Activated CD4-positive, CD25-positive, alpha-beta regulatory T cell treated with anti-CD3 and anti-CD28 coated beads, Interleukin-2, amount 50 U/mL, for 24 hours (primary cell): ENCODE measurements at places on chromosomes 12 and 14.

DNA sequence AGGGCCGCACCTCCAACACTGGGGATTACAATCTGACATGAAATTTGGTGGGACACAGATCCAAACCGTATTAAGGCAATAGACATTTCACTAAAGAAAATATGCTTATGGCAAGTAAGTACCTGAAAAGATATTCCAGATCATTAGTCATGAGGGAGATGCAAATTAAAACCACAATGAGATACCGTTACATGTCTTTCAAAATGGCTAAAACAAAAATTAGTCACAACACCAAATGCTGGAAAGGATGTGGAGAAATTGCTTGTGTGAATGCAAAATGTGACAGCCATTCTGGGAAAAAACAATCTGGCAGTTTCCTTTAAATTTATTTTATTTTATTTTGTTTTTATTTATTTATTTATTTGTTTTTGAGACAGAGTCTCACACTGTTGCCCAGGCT lies 82.3 kb upstream of the PTGDR start:
- ATAC-seq: no peak

DNA sequence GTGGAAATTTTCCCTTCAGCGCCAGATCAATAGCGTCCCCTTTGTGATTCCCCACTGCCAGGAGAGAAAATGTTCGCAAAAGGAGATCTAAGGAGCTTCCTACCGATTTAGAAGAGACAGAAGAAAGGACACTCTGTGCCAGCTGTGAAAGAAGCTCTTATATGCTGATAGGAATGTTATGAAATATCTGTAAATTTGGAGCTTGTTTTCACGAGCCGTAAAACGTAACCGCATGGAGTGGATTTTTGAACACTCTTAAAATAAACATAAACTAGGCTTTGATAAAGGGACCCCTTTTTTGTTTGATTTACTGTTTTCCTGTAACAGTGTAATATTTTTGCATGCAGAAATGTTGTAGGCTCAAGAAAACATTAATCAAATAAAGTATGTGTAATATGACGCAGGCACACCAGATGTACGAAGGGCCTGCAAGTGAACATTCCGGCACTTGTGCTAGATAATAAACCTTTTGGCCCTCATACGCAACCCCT lies 346.8 kb downstream of the ETNK1 start:
- no peak for ATAC-seq

DNA sequence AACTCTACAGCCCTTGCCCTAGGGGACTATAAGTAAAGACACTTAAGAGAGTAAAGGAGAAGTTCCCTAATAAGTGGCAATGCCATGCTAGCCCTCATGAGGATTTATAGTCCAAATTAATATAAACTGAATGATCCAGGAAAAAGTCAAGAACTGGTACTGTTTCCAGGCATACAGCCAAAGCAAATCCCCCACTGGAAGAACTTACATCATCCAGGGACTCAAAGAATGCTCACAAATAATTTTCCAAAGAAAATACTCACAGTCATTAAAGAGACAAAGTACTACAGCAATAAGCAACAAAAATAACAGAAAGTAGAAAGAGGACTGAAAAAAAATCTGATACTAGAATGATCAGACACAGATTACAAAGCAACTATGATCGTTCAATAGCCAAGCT lies 79.7 kb upstream of the RAP1B start:
- no peak for ATAC-seq

DNA sequence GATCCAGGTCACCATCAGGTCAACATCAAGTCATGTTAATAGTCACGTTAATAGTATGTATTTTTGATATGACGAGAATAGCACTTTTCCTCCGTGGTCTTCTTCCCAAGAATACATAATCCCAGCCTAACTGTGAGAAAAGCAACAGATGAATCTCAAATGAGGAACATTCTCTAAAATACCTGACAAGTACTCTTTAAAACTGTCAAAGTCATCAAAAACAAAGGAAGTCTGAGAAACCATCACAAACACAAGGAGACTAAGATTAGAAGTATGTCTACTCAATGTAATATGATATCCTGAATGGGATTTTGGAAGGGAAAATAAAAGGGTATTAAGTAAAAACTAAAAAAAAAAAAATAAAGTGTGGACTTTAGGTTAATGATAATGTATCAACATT lies 36.8 kb upstream of the GLIPR1 start:
- ATAC-seq: no peak

DNA sequence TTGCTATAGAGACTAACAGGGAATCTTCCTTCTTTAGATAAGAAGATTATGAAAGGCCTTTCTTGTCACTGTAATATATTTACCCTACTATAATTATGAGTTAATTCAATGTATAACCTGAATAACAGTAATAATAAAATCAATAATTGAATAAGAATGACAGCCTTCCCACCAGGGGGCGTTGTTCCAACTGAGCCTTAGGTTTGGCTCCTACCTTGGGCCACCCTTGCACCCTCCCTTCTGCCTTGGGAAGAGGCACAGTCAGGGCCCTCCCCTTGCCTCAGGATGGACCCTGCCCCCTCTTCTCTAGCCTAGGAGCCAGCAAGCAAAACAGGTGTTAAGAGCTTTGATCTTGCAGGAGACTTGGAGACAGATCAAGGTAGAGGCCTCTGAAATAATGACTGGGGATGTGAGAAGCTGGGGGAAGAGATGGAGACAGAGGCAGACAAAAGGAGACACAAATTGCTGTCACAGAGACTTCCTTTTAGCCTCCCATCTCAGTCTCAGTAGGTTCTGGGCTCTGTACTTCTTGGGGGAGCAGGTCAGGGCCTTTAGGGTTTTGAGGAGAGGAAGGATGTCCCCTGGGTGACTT lies 40.1 kb upstream of the CISTR start:
- ATAC-seq: no peak

DNA sequence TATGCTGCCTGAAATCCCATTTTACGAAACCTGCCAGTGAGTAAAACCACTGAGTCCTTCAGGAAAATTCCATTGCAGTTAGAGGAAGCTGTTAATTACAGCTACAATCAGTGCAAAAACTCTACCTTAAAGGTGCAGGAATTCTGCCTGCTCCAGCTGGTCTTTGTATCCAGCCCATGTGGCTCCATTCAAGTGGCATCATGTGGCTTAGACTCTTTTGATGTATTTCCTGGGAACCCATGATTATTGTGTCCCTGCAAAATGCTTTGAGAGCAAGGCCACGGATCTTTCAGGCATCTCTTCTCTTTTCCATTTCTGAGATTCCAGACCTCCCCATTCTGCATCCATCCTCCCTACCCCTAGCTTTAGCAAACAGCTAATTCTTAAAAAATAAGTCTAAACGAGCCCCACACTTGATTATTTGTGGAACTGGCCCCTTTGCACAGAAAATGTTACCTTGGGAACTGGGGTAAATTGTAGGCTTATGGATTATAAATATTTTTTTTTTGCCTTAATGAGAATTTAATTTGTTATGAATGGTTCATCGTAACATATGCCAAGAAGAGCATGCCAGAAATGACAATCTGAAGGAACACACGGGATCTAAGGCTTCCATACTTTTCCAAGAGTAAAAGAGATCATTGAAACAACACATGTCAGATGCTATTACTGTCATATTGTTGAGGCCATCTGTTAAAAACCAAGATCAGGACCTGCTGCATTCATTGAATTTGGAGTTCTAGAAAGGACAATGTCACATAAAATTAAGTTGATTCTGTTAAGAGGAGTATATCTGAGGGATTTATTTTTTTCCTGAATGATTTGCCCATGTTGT lies 144.6 kb downstream of the TPH2 start:
- ATAC-seq: no peak

DNA sequence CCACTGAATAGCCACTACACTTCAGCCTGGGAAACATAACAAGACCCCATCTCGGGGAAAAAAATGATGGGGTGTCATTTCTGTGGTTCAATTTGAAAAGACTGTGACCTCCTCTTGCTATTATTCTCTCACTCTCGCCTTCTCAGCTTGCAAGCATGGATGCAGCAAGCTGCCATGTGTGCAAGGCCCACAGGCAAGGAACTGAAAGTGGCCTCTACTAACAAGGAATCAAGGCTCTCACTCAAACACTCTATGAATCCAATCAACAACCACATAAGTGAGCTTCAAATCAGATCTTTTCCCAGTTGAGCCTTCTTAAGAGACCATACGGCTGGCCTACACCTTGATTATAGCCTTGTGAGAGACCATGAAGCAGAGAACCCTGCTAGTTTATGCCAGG lies 17.9 kb upstream of the DHRS7 start:
- no peak for ATAC-seq
